Endothelial cell of umbilical vein (primary cell): ENCODE measurements at places on chromosomes 2 and 18.

DNA sequence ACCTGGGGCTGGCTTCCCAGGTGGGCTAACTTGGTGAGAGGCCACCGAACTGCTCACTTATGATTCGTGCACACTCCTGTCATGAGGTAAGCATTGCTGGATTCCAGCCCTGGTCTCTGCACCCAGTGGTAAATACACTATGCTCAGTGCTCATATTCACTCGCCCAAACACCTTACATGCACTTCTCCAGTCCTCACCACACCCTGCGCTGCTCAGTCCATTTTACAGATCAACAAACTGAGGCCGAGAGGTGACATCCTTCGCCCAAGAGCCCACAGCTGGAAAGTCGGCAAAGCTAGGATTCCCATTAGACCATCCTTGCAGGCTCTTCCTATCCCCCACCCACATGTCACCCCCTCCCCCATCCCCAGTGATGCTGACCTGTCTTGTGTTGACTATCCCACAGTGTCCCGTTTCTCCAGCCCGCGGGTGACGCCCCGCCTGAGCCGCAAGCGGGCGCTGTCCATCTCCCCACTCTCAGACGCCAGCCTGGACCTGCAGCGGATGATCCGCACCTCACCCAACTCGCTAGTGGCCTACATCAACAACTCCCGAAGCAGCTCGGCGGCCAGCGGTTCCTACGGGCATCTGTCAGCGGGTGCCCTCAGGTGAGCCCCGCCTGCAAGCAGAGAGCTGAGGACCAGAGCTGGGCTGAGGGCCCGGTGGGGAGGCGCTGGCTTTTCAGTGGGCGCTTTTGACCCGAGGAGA lies 232.8 kb downstream of the GLI2 start:
- DNase-seq: no peak

DNA sequence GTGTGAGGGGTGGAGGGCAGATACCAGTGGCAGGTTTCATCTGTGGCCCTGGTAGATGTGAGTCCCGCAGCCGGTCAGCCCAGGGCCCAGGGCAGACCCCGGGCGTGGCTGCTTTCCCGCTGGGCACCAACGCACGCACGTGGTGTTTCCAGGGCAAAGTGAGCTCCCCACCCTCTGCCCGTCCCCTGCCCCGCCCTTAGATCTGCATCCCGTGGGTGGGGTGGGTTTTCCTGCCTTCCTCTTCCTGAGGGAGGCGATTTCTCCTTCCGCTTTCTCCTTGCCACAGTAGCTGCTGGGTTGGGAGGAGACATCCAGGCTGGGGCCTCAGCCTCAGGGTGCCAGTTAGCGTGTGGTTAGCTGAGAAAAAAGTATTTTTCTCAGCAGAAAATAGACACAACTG lies 49.6 kb downstream of the ODC1 start:
- no peak for DNase-seq

DNA sequence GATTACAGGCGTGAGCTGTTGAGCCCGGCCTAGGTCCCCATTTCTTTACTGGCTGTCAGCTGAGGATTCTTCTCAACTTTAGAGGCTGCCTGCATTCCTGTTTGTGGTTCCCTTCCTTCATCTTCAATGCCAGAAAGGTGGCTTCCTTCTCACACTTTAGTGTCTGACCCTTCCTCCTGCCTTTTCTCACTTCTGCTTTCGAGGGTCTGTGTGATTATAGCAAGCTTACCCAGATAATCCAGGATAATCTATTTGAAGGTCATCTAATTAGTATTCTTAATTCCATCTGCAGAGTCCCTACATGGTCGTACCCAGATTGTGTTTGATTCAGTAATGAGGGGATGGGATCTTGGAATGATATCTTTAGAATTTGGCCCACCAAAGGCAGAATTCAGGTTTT lies 157.4 kb downstream of the TANC1 start:
- DNase-seq: no peak

DNA sequence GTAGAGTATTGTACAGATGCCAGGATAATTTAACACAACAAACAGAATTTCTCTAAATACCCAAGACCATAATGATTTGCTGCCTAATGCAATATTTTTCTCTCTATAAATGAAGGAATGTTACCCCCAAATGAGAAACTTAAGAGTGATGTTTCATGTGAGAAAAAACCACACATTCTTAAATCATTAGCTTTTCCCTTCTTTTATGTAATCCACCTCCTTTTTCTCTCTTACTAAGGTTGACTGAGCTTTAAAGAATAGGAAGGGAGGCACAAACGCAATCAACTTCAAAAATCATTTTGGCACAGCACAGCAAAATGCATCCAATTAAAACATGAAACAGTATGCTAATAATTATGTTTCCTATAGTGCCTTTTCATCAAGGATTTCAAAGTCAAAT lies 698.1 kb upstream of the CDH2 start:
- DNase-seq: no peak

DNA sequence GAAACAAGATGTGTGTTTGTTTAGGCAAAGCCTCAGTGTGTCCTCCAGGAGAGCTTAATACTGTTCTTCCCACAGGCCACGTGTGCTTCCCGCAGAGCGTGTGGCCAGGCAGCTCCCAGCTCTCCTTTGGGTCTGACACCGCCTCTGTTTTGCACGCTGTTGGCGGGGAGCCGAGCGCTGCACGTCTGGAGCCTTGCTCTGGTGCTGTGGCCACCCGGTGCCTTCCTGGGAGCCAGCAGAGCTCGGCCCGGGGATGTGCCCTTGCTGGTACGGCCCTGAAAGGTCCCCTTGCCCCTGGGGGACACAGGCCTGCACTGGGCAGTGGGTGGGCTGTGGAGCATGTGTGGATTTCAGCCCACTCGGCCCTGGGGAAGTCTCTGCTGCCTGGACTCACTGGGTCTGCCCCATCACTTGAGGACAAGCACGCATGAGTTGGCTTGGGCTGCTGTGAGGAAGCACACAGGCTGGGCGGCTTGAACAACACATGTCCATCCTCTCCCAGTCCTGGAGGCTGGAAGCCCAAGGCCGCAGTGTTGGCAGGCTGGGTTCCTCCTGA lies 160.7 kb upstream of the HDAC4 start:
- no peak for DNase-seq
